ENCODE measurements at places on chromosomes 2 and 18.

GRCh38 chr2:42463570-42463969, 30.2 kb downstream of the KCNG3 start:
- no peak for DNase-seq

DNA sequence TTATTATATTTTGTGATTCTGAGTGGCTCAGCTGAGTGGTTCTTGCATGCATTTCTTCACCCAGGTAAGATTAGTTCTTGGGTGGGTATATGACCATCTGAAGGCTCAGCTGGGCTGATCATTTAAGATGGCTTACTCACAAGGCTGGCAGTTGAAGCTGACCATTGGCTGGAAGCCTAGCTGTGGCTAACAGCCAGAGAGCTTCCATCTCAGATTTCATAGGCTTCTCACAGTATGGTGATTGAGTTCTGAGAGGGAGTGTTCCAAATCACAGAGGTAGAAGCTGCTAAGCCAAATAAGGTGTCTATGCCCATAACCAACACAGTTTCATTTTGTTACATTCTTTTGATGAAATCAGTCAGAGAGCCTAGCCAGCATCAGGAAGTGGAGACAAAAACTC, 117.4 kb upstream of the RPRM start:
- DNase-seq, result no peak

GRCh38 chr2:171995586-171995985, 4.2 kb upstream of the METAP1D start:
- no peak for DNase-seq

DNA sequence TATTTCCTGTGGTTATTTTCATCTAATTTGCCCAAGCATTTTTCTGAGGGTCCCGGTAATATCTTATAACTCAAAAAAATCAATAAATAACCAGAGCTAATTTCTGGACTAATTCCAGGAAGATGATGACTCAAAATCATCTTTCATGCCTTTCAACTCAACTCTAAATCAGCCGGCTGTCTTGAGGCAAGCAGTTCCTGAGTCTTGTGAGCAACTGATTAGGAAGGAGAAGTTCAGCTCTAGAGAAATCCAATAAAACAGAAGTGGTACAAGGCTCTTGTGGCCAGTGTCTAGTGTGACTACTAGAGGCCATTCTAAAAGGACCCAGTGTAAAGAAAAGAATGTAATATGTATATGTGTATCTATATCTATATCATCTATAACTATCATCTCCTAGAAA, 890.4 kb downstream of the TRIB2 start:
- no peak for DNase-seq

DNA sequence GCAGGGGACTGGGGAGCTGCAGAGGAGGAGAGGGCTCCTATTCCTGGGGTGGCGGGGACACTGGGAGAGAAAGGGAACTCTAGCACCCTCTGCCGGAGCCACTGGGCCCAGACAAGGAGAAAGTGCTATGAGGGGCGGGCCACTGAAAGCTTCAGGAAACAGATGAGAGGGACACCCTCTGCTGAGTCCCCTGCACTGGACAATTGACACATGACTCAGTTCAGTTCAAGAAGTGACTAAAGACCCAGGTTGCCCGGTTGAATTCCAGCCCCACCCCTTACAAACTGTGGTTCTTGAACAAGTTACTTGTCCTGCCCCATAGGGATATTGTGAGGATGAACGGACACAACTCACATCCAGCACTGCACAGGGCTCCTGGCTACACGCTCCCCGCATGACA, 5.0 kb downstream of the RUFY4 start:
- DNase-seq, result peak; percentile 27

DNA sequence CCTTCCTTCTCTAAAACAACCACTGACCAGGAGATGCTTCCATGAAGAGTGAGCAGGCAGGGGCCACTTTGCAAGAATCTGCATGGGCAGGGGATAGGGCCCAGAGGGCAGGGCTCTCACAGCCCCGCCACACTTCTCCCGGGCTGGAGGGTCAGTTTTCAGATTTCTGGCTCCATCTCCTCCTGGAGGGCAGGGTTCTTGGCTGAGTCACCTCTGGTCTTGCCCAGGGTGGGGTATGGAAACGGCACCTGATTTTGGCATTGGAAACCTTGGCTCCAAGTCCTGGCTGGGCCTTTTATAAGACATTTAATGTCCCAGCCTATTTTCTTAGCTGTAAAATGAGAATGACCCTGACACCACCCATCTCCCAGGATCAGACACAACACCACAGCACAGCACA, 27.6 kb upstream of the ASPRV1 start:
- DNase-seq, result no peak

DNA sequence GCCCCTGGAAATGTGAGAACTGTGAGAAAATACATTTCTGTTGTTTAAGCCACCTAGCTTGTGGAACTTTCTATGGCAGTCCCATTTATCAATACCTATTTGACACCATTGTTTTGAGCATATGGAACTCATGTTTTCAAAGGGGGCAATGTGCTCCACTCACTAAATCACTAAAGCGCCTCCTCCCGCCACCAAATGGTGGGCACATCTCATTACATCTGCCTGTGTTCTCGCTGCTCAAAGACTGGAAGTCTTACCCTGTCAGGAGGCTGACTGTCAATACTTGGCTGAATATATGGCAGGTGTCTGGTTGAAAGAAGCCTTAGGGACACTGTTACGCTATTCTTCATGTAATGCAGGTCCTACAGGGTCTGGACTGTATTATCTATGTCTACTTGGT, 767.7 kb downstream of the TSN start:
- no peak for DNase-seq

- no peak for DNase-seq
These were observed 45.3 kb downstream of the LRPPRC start for GRCh38 chr2:43950383-43951008.

DNA sequence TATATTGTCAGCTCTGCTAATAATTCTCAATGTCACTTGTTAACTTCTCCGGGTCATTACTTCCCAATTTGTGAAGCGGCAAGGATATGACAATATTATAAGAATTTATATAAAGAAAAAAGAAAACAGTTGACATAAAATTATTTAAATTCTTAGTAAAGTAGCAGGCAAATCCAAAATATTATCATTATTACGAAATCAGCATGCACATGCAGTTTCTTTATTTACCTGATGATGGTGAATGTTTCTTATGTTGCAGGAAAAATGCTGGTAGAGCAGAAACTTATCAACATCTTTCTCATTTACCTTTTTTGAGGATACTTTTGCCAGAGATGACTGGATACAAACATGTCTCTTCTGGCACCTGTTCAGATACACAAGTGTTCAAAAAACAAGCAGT, 38.1 kb downstream of the SRBD1 start:
- DNase-seq, result no peak

DNA sequence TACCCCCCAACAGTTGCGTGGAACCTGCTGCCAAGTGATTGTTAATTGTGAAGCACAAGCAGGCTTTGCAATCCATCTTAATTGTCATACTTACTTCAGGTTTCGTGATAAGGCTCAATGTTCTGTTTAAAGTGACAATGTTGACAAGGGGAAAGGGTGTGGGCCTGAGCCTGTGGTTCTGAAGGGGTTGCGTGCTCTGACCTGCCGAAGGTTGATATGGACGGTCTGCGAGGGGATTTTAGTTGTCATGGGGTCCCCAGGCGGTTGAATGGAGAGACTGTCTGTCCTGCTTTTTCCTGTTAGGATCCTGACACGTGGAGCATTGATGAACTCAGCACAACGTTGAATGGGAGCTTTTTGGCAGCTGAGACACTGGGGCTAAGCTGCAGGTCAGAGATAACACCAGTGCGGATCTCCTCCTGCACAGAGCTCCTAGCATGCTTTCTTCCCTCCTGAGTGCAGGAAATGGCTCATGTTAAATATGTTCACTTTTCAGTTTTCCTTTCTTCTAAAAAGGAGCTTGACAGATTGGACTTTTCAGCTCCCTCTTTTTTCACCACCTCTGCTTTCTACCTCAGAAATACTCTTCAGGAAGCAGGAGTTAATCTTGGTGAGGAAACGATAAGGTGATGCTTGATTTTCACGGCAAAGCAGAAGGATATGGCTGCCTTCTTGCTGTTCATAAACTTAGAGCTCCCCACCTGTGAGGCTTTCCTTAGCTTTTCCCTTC, 62.9 kb upstream of the ZEB2 start:
- DNase-seq, result no peak

DNA sequence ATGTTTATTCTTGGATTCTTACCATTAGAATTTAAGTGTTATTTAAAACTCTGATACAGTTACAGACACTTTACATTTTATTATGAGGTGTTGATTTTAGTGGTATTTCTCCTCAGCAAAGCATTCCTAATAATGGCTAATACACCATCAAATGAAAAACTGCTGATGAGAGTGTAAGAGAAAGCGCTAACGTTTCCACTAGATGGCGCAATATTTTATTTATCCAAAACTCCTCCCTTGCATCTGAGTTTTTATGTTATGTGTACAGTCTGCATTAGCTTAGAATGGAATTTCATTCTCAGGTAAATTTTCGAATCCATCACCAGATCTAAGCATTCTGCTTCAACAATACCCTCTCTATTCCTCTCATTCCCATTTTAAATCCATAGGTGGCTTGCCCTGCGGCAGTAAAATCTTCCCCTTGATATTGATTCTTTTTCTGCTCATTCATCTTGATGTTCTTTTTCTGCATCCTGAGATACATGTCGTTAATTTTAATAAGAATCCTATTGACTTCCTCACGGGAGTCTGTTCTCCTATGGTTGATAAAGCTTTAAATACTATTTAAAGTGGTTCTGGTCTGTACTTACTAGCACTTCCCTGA, 53.9 kb downstream of the PRKRA start:
- DNase-seq, result no peak

GRCh38 chr2:125581557-125581956, 1074.4 kb upstream of the GYPC start:
- DNase-seq, result no peak

DNA sequence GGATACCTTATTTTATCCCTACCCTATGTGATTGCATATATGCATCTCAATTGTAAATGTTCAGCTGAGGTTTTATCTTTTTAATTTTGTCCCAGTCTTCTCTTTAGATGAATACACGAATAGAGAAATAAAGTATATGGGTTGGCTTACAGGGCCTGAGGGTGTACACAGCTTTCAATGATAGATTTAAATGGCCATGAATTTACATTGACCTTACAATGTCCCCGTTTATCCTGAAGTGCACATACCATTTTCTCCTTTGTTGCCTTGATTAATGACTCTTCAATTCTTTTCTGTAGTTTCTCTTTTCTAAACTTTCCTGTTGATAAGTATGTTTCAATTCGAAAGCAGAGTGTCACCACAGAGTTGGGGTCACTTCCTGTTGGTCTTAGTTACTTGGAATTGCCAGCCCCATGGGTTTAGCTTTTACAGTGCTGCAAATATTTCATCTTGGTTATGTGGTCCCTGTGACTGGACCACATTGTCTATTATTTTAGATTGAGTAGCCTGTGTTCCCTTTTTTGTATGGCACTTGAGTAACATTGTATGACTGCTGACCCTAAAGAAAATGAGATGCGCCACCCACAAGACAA, 1616.3 kb upstream of the ACVR2A start:
- no peak for DNase-seq

- no peak for DNase-seq
These were observed 30.0 kb upstream of the NFATC1 start for GRCh38 chr18:79365701-79366100.

DNA sequence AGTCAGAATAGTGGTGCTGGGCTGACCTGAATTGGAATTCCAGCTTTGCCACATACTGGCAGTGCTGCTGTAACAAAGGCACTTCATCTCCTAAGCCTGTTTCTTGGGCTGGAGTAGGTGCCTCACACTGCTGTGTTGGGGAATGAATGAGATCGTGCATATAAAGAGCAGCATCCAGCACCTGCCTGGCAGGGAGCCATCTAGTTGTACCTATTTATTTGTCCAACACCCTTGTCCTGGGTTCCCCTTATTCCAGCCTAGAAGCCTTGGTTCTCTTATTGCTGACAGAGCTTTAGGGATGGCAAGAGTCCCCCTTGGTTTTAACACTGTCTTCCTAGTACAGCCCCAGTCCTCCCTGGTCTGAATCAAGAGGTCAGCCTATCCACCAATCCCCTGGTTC, 275.3 kb upstream of the RAB12 start:
- no peak for DNase-seq

DNA sequence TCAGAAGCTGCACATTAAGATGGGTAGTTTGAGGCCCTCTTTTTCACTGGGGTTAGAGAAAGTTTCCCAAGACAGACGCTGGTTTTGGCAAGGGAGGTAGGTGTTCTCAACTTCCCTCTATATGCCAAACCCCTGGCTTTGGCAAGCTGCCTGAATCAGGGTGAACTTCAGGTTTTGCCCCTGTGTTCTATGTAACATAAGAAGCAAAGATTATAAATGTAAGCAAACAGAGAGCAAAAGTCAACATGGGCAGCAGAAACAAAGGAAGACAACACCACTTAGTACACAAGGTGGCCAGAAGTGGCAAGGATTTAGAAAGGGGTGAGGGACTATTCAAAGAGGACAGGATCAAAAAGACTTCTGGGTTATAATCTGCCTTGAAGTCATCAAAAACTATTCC, 70.5 kb upstream of the TFCP2L1 start:
- no peak for DNase-seq

GRCh38 chr18:75047240-75047961, 161.5 kb downstream of the PTGR3 start:
- DNase-seq, result no peak

- no peak for DNase-seq
These were observed 126.6 kb downstream of the ZNF532 start for GRCh38 chr18:58991167-58991798.

DNA sequence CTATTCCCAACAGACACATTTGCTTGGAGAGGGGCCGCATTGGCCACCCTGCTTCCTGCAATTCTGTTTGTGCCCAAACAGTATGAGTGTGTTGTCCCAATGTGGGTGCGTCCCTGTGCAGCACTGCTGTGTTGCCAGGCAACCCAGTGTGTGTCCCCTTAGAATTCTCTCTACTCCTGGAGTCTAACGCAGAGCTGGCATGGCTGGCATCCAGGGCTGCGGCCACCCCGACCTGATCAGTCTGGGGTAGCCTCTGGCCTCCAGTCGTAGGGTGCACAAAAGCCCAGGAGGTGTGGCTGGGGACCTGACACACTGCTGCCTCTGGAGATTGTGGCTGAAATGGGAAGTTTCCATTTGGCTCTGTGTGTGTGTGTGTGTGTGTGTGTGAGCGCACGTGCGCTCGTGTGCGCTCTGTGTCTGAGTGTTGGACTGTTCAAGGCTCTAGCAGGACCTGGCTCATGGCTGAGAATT, 48.0 kb downstream of the TEX44 start:
- no peak for DNase-seq

DNA sequence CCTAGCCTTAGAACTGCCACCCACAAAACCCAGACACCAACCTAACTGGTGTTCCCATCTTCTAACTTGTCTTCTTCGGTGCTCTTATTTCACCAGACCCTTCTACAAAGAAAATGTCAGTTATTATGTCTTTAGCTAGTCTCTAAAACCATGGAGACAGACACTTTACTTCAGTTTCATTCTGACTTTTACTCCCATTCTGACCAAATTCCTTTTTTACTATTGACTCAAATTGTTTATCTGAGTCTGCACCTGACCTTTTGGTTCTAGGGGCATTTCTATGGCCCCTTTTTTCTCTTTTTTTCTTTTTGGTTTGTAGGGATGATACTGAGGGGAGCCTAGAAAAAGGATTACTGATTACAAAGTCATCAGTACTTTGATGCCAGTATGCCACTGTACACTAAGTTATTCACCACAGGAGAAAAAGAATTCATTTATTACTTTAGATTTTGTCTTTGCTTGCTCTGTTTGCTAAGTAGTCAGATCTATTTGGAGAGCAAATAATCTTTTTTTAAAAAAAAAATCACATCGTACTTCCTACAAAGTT, 6.8 kb upstream of the SLC1A4 start:
- DNase-seq, result no peak

GRCh38 chr18:25299426-25300300, 52.3 kb downstream of the ZNF521 start:
- DNase-seq, result no peak

GRCh38 chr2:100137318-100137717, 5.1 kb downstream of the AFF3 start:
- DNase-seq, result no peak
